Activated CD8-positive, alpha-beta memory T cell treated with anti-CD3 and anti-CD28 coated beads for 4 hours (primary cell): ENCODE measurements at places on chromosomes 4 and X.

DNA sequence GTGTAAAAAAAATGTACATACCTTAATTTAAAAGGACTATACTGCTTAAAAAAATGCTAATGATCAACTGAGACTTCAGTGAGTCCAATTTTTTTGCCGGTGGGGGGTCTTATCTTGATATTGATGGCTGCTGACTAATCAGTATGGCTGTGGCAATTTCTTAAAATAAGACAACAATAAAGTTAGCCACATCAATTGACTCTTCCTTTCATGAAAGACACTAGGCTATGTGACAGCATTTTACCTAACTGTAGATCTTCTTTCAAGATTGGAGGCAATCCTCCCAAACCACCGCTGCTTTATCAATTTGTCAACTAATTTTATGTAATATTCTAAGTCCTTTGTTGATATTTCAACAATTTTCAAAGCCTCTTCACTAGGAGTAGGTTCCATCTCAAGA is 116.1 kb downstream of the FBXW7 start:
- DNase-seq, result no peak

DNA sequence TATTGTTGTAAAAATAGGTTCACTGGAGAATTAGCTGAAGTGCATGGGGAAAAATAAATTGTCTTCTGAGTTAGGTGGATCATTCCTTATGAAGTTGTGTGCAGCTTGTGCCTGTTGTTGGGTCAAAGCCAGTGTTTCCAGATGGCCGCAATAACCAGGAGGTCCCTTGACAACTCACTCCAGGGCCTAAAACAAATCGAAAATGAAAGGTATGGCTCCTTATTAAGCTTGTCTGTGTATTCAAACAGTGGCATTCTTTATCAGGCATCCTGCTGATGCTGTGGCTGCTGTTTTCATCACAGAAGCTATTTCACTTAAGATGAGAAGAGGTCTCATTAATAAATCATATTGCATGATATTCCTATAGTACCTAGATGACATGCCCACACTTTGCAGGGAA is 80.2 kb downstream of the GRIA2 start:
- no peak for DNase-seq

GRCh38 chrX:3175659-3176438 is 134.6 kb downstream of the ARSF start:
- no peak for DNase-seq

DNA sequence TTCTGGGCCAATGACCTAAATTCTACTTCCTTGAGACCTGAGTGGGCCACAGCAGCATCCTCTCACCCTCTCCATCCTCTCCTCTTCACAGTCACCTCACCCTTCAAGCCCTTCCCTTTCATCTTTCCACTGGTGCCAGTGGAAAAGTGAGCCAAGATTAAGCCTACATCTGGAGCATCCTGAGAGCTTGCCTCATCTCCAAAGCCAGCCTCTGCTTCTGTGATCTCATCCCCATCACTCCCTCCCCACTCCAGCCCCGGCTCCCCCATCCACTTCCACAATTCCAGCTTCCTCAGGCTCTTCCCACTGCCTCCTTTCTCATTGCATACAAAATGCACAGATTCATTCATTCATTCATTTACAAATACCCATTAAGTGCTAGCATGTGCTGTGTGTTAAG is 10.1 kb upstream of the RASL11B start:
- DNase-seq, result no peak

- no peak for DNase-seq
These were observed 28.4 kb upstream of the TADA2B start for GRCh38 chr4:7014815-7015214.

DNA sequence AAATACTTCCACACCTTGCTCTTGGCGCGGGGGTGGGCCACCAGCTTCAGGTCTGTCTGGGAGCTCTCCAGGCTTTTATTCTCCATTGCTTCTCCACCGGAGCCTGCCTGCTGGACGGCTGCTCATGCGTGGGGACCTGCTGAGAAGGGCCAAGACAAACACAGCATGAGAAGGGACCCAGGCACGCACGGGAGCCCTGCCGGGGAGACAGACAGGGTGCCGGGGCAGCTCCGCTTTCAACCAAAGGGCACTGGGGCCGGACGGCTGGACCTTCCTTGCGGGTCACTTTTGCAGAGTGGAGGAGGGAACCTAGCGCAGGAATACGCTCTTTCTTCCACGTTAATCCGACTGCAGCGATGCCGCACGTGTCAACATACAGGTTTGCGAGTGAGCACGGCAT is 10.1 kb downstream of the DHRSX start:
- DNase-seq, result no peak

GRCh38 chr4:128776794-128777216 is 32.7 kb upstream of the JADE1 start:
- no peak for DNase-seq

GRCh38 chr4:65971686-65972085 is 301.4 kb upstream of the EPHA5 start:
- DNase-seq, result no peak

- no peak for DNase-seq
These were observed 1165.7 kb upstream of the IGFBP7 start for GRCh38 chr4:58275856-58276255.

- no peak for DNase-seq
These were observed 5.6 kb downstream of the SDAD1 start for GRCh38 chr4:75985116-75985515.

- DNase-seq, result no peak
These were observed 124.2 kb upstream of the EOLA2 start for GRCh38 chrX:150062292-150063137.
